ENCODE measurements at places on chromosomes 12 and 14.

- DNase-seq, result no peak
Observed at GRCh38 chr14:51711505-51711904, 59.8 kb downstream of the FRMD6 start.

- DNase-seq, result no peak
Observed at GRCh38 chr12:54917001-54917488, 62.7 kb downstream of the MUCL1 start.

GRCh38 chr12:118979763-118980406 is 1.5 kb upstream of the SRRM4 start:
- peak; percentile 30 for DNase-seq

- no peak for DNase-seq
Observed at GRCh38 chr14:29348504-29348903, 579.1 kb downstream of the PRKD1 start.

DNA sequence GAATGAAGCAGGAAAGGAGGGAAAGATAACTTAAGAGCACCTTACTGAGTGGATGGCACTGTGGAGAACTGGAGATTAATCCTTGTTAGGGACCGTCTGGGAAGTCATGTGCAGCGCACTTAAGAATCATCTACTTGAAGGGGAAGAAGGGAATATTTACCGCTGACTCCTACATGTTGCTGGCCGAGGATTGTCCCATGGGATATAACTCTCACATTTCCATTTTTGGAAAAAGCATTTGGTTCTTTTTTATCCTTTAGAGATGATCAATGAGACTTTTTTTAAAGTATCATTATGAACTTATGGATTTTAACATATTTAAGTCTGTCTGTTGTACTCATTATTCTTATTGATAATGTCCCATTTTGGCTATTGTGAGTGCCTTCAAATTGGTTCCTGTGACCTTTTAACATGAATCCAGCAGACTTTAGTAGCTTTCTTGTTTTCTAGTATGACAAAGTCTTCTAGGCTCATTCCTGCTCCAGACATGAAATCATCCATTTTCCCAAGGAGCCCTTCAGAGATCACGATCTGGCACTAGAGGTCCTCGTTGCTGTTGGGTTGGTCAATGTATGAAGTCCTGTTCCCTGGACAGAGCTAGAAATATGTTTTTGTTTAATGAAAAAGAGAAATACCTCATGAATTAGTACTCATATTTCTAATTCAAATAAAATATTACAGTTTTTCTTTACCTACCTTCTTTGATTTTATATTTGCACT is 20.2 kb upstream of the FAM234B start:
- no peak for DNase-seq

DNA sequence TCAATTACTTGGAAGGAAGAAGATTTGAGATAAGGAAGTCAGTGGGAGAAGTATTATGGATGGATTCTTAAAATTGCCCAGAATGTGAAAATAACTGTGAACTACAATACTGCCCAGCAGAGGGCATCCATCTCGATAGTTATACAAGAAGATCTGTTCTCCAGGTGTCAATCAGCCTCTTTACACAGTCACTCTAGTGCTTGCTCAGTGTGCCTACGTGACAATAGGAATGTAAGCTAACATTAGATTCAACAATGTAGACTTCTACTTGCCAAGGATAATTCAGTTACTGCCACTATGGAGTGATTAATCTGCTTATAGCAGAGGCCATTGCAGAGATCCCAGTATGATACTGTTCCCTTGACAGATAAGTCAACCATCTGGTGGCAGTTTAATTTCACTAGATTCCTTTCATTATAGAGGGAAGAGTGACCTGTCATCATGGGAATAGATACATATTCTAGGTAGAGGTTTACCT is 10.6 kb upstream of the MAP4K5 start:
- peak; percentile 46 for DNase-seq

DNA sequence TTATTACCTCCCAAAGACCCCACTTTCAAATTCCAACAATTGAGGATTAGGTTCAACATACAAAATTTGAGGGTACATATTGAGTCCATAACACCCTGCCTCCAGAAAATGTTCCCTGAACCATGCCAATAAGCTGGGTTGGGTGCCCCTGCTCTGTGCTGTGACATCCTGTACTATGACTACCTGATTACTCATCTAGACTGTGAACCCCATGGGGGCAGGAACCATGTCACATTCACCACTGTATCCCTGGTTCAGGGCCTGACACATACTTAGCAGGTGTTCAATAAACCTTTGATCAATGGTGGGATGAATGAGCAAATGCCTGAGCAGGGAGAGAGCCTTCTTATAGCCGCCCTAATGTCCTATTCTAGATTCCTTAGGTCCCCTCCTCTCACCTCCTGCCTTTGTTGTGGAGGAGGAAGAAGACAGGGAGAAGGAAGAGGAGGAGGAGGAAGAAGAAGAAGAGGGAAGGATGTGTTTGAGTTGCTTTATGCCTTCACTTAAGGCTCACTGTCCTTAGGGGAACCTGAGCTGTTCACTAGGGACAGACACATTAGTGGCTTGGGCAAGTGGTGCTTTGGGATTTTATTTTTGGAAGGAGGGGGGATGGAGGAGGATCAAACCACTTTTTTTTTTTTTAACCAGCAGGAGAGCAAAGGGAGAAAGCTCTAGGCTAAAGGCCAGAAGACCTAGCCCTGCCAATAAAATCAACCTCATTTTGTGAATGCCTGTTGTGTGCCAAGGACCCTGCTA is 21.3 kb downstream of the GPR68 start:
- DNase-seq, result peak; percentile 64

DNA sequence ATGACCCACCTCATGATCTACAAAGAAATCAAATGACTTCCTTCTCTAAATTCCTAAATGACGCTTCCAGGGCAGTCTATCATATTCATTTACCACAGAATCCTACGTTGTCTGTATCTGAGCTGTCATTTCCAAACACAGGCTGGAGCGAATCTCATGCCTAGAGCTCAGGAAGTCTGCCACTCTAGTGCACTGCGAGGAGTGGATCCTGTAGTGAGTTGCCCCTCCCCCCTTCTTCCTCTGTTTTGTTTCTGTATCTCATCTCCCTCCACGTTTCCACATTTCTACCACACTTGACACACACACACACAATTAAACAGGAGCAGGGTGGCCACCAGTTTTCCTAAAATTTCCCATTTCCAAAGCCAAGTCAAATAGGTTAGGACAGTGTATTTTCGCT is 415.4 kb upstream of the PRICKLE1 start:
- no peak for DNase-seq

DNA sequence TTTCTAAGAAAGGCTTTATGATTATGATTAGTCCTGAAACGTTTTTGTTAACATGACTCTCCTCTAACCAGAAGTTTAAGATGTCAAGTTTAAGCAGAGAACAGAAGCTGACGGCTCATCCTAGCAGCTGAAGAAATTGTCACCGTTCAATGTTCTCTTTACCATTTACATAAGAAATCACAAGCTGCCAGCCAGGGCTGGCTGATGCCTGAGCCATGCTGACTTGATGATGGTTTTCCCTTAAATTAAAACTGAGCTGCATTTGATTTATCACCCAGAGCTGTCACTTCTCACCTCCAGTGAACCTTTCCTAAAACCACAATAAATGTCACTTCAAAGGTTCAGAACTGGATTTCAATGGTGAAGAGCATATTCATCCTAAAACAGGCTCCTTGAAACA is 153.6 kb downstream of the KTN1 start:
- DNase-seq, result no peak

DNA sequence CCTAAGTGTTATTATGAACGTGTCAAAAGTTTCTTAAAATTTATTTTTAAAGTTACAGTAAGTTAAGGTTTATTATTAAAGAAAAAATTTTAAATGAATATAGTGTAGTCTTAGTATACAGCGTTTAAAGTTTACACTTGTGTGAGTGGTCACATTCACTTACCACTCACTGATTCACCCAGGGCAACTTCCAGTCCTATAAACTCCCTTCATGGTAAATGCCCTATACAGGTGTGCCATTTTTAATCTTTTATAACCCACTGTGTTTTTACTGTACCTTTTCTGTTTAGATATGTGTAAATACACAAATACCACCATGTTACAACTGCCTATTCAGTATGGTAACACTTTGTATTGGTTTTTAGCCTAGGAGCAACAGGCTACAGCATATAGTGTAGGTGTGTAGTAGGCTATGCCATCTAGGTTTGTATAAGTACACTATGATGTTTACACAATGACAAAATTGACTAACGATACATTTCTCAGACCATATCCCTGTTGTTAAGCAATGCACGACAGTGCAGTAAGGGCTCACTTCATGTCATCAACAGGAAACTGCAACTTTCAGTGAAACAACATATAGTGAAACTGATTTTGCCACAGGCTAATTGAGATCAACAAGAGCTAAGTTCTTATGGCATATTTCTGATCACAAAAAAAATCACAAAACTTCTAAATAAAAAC is 112.0 kb upstream of the TMCC3 start:
- DNase-seq, result no peak

GRCh38 chr14:85428926-85429325 is 101.0 kb upstream of the FLRT2 start:
- DNase-seq, result no peak

DNA sequence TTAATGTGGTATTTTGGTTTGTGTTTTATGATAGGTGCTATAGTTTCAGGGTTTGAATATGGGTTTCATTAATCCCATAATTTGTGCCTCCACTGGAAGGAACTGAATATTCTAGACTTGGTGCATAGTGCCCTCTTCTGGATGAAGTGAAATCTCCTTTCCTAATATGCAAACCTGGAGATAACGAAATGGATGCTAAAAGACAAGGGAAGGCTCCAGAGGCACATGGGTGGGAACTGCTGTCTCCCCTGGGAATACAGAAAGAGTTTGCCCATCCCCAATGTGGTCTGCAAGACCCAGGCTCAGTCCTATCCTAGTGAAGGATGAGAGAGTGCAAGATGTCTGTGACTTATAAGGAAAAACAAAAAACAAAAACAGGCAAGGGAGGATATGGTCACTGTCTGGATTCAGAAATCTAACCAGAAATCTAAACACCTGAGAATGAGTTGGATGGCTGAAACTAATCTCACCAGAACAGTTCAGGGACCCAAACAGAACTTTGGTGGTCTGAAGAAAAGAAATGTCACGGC is 142.3 kb upstream of the TMPO start:
- DNase-seq, result no peak

GRCh38 chr14:77641534-77642341 is 25.3 kb upstream of the SPTLC2 start:
- DNase-seq, result peak; percentile 84

All from stimulated activated CD4-positive, alpha-beta T cell treated with anti-CD3 and anti-CD28 coated beads, Interleukin-15, amount 100 ng/mL, for 24 hours (primary cell).